ENCODE measurements at places on chromosomes 5 and 9.

DNA sequence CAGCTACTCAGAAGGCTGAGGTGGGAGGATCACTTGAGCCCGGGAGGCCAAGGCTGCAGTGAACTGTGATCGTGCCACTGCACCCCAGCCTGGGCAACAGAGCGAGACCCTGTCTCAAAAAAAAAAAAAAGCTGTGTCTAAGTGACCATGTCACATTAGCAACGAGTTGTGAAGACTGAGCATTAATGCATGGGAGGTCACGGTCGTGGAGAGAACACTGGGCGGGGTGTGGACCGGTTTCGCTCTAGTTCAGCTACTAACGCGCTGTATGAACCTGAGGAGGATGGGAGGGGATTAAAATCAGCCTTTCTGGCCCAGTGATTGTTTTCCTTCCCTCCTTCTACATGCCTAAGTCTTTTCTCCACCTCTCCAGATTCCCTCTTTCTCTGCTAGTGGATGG lies 56.7 kb upstream of the CARTPT start:
- no peak for DNase-seq

- no peak for DNase-seq
Measured at GRCh38 chr5:149732324-149733128, 2.4 kb downstream of the PPARGC1B start.

GRCh38 chr9:89311346-89312221 lies 589 bp downstream of the CKS2 start:
- no peak for DNase-seq

GRCh38 chr5:36230151-36230790 lies 11.5 kb downstream of the NADK2 start:
- DNase-seq, result no peak

GRCh38 chr5:118253225-118254061 lies 734.9 kb downstream of the DTWD2 start:
- no peak for DNase-seq

DNA sequence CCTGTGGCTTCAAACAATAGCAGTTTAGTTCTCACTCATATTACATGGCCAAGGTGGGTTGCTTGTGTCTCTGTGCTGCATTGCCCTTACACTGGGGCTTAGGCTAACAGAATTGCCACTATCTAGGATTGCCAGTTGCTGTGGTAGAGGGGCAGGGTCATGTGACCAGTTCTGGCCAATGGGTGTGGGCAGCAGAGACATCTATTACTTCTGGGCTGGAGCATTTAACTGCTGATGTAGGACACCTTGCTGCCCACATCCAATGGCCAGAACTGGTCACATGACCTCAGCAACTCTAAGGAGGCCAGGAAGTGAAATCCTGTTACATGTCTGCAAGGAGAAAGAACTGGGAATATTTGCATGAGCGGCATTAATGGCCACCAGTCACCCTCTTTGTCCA lies 199.3 kb downstream of the C9orf152 start:
- DNase-seq, result no peak

DNA sequence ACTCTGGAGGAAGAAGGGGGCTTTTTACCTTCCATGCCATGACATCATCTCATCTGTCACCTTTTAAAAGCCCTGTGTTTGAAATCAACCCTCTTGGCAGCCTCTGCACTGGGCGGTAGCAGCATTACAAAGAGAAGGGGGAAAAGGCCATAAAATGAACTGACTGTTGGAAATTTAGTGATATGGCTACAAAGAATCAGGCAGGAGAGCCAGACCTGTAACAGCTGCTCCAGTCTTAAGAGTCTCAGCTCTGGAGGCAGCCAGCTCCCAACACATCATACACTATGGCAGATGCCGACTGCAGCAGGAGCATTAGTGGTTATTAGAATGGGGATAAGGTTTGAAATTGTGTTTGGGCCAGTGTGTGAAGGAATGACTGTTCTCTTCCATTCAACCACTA lies 257.5 kb downstream of the DMAC1 start:
- DNase-seq, result no peak

DNA sequence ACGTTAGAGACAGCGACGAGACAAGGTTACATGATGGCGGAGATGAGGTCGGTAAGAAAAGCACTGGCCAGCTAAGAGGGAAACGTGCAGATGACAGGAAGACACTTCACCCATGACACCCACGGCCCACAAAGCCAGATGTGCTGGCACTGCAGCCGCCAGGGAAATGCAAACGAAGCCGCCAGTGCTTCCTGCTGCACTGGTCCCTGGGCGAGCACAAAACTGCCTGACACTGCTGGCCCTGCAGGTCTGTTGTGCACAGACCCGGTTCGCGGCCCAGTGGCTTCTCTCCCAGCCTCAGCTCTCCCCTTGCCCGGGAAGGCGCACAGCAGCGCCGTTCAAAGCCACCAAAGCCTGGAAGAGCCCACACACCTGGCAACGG lies 20.3 kb downstream of the QSOX2 start:
- no peak for DNase-seq

DNA sequence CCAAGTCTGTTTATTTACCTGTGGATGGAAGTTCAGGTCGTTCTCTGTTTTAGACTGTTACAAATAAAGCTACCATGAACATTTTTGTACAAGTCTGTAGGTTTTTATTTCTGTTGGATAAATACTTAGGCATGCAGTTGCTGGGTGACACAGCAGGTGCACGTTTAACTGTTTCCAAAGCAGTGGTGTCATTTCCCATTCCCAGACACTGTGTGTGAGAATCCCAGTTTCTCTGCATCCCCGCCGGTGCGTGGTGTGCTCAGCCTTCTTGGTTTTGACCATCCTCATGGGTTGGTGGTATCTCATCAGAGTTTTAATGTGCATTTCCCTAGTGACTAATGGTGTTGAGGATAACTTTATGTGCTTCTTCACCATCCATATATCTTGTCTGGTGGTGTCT lies 27.2 kb downstream of the AHRR start:
- no peak for DNase-seq

- no peak for DNase-seq
Measured at GRCh38 chr5:51392689-51393199, 9.5 kb downstream of the ISL1 start.

DNA sequence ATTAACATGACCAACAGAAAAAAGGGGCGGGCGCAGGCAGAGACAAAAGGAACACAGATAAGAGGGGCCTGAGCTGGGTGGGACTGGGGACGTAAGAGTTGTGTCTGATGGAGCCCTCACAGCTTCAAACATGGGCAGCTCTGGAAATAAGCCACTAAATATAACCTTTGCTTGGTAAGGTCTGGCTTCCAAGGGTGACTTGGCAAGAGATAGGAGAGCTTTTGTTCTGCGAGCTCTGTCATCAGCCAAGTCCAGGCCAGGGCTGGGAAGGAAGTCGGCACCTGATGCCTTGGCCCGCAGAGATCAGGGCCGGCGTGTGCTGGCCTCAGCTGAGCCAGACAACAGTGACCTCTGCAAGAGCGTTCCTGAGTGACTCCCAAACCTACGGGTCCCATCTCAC lies 11.8 kb downstream of the TRUB2 start:
- no peak for DNase-seq

- no peak for DNase-seq
Measured at GRCh38 chr5:130037905-130038304, 133.6 kb downstream of the CHSY3 start.

DNA sequence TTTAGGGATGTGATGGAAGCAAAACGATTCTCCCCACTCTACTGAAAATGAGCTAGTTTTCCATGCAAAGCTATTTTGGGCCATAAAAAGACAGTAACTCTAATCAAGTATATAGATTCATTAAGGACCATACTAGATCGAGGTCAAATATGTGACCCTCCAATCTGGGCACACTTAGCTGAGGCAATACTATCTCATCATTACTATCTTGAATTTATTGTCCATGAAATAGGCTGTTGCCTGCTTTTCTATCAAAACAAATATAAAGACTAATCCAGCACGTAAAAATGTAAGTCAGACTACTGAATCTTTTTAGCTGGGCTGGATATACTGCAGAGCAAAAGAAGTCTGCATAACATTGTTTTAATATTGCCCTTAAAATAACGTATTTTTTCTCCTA lies 943.1 kb downstream of the NR2F1-AS1 start:
- no peak for DNase-seq

GRCh38 chr5:63128018-63128417 lies 549.4 kb downstream of the LRRC70 start:
- DNase-seq, result no peak

DNA sequence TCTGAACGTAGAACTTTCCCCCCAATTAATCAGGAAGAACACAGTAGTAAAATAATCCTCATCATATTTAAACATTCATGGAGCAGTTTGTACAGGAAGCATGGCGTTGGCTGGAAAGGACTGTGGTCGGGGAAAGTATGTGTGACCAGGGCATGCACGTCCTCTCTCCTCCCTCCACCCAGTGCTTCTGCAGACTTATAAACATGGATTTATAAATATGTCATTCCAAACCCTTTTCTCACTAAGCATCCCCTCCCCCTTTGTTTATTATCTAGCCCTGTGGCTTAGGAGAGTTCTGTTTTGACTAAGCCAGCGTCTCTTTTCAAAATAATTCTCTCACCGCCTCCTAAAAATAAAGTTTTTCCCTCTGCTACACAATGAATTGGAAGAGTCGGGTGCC lies 70.4 kb upstream of the DAP start:
- no peak for DNase-seq

DNA sequence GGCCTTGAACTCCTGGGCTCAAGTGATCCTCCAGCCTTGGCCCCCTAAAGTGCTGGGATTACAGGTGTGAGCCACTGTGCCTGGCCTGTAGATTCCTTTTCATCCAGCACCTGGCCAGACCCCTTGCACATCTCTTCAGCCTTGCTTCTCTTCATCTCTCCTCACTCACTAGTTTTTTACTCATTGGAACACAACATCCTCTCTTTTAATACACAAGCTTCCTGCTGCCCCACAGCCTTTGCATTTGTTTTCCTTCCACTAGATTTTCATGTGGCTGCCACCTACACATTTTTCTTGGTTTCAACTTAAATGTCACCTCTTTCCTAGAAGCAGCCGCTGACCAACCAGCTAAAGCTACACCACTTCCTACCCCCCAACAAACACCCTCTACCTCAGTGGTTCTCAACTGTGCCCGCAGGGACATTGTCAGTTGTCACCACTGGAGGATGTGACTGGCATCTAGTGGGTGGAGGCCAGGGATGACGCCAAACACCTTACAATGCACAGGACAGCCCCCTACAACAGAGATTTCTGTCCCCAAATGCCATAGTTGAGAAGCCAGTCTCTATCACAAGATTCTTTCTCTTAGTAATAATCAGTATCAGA lies 33.7 kb downstream of the HAVCR1 start:
- peak; percentile 93 for DNase-seq

DNA sequence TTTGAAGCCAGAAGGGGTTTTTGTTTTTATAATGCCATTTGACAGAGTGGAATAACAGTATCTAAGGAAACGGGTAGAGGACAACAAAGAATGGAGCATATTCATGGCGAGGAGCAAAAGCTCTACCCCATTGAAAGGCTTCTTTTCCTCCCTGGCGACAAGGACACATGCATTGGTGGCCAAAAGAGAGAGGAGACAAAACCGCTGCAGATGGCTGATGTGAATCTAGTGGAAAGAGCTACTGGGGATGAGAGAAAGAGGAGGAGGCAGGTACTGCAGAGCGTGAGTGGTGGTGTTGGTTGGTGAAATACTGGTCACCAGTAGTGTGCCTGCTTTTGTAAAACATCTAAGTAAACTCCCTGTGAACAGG lies 491 bp downstream of the APC start:
- DNase-seq, result no peak

DNA sequence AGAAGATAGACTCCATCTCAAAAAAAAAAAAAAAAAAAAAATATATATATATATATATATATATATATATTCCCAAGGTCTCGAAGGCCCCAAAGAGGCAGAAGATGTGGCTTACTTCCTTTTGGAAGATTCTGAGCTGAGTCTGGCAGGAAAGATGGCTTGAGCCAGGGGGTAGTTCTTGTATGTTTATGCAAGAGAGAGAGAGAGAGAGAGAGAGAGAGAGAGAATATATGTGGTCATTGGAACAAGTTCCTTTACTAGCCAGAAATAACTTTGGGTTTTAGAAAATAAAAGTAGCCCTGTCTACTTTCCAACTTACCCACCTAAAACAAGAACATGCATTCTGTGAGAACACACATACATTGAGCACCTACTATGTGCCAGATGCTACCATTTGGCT lies 17.6 kb downstream of the NCS1 start:
- DNase-seq, result no peak

GRCh38 chr5:132667761-132668705 lies 5.8 kb upstream of the IL4 start:
- DNase-seq, result no peak

GRCh38 chr9:130463763-130464745 lies 19.3 kb downstream of the ASS1 start:
- no peak for DNase-seq

- no peak for DNase-seq
Measured at GRCh38 chr9:136099542-136099941, 4.5 kb upstream of the NACC2 start.

- no peak for DNase-seq
Measured at GRCh38 chr5:76771705-76772405, 47.0 kb upstream of the F2RL1 start.

DNA sequence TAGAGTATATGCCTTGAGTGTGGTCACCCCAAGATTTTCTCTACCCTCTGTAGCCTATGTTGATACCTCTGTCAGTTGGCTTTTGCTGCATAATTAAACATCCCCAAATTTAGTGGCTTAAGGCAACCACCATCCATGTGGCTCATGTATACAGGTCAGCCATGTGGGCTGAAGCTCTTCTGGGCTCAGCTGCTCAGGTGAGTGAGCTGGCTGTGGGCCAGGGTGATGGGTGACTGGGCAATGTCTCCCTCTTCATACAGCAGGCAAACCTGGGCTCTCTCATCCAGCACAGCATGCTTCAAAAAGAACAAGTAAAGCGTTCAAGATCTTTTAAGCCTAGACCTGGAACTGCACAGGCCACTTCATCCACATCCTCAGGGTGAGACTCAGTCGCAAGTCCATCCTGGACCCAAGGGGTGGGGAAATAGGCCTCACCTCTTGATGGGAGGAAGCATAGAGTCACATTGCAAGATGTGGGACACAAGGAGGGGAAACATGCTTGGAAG lies 188.2 kb upstream of the TAS2R1 start:
- DNase-seq, result no peak

DNA sequence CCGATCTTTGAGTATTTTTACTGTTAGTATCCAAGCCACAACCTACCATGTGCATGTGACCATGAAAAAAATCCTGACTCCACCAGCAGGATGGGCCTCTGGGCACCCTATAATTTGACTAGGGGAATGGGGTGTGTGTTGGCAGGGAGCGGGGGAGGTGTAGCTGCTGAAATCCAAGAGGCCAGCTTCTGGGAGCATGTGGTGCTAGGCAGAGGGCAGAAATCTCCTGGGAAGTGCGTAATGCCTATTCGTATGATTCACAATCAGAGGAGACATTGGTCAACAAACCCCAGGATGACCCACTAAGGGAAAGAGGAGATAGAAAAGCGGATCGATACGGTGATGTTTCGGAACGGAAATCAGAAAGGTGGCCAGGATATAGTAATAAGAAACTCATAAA lies 149.9 kb downstream of the ARSB start:
- DNase-seq, result no peak

GRCh38 chr9:36249189-36249588 lies 9.1 kb downstream of the GNE start:
- DNase-seq, result no peak

GRCh38 chr9:77927265-77927664 lies 104.3 kb downstream of the GNAQ start:
- DNase-seq, result no peak

Measured in activated CD4-positive, alpha-beta T cell treated with anti-CD3 and anti-CD28 coated beads, Interleukin-2, amount 50 U/mL, for 16 hours (primary cell).